Esophagus squamous epithelium (tissue), 5 donors: ENCODE measurements at places on chromosomes 4 and X.
A peak's percentile ranks its signal among the peaks of the same experiment; 100 is the strongest.

GRCh38 chr4:37977471-37978247 is 17.5 kb downstream of the PTTG2 start:
- peak overlapping the region; percentile 96 for H3K27ac ChIP-seq
- DNase-seq, result peak; percentile 4
- no peaks in the 10 kb centered on the region for H3K36me3 ChIP-seq
- no peaks in the 10 kb centered on the region for H3K27me3 ChIP-seq
- peak overlapping the region; percentile 75 for H3K4me3 ChIP-seq

- no peak overlapping the region for H3K27ac ChIP-seq
- no peaks in the 10 kb centered on the region for H3K36me3 ChIP-seq
- H3K27me3 ChIP-seq, result no peaks in the 10 kb centered on the region
- no peaks in the 10 kb centered on the region for H3K4me1 ChIP-seq
- H3K4me3 ChIP-seq, result no peak overlapping the region
- no peak for DNase-seq
These were observed 88.3 kb downstream of the CC2D2A start for GRCh38 chr4:15557786-15558550.

- no peaks in the 10 kb centered on the region for H3K4me1 ChIP-seq
- no peaks in the 10 kb centered on the region for H3K36me3 ChIP-seq
- no peak overlapping the region for H3K4me3 ChIP-seq
These were observed 8.4 kb upstream of the TBL1X start for GRCh38 chrX:9456250-9457074.

DNA sequence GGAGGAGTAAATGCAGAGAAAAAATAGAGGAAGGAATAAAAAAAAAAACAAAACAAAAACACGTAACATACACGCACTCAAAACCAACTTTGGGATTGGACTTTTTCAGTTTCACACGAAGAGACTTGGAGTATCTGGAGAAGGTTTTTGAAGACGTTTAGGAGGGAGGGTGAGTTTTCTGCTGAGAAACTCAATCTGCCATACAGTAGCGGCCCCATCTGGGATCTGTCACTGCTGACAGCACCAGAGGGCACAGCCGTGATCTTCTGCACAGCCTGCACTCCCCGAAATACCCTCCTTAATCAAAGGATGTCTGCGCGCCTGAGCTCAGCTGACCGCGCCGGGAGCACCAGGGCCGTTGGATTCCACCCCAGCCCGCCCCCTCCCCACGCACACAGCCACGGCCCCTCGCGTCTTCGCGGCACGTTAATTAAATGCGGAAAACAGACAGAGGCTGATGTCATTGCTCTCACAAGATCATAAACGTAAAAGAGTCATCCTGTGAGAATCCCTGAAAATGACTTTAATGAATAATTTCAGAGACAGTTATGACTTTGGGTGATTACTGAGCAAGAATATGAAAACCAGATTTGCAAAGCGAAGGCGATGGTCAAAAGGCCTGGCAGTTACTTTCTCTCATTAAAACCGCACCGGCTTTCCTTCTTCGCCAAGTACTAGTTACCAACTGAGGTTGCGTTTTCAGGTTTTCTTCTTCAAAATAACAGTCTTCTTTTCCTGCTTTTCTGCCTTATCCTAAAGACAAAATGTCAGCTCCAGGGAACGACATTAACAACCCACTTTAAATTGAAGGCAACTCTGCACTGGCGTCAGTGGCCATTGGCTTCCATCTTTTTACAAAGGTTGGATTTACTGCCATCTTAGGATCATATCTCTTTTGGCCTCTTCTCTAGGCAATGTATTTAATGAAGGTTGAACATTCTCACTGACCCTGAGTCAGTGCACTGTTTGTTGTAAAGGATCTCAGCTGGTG is 10.6 kb downstream of the HAND2 start:
- H3K4me3 ChIP-seq, result no peak overlapping the region
- no peak for DNase-seq
- peaks cover 4% of the 10 kb centered on the region for H3K4me1 ChIP-seq
- H3K36me3 ChIP-seq, result no peaks in the 10 kb centered on the region
- H3K27me3 ChIP-seq, result peaks cover 33% of the 10 kb centered on the region

GRCh38 chr4:147958057-147958456 is 226.2 kb downstream of the ARHGAP10 start:
- no peak overlapping the region for H3K4me3 ChIP-seq
- no peak for DNase-seq
- H3K4me1 ChIP-seq, result peaks cover 7% of the 10 kb centered on the region

DNA sequence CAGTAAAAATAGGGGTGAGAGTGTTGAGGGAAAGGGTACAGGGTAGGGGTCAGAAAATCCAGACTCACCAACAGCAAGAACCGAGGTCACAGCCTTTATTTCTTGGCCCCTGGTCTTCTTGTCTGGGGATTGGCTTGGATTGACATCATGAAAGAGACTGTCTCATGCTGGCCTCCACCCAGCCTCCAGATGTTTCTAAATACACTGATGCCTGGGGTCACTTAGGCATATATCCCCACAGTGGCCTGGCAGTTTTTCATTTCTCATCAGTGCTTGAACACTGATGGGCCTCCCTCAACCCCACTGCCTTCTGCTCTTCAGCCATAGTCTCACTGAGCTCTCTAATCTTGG is 173.9 kb downstream of the RTL9 start:
- no peak overlapping the region for H3K4me3 ChIP-seq
- no peak overlapping the region for H3K27ac ChIP-seq
- H3K27me3 ChIP-seq, result no peaks in the 10 kb centered on the region
- no peak for DNase-seq
- no peaks in the 10 kb centered on the region for H3K36me3 ChIP-seq

GRCh38 chr4:7202411-7202810 is 10.1 kb downstream of the SORCS2 start:
- H3K4me3 ChIP-seq, result no peak overlapping the region
- H3K27ac ChIP-seq, result no peak overlapping the region
- no peaks in the 10 kb centered on the region for H3K27me3 ChIP-seq

GRCh38 chr4:152485726-152486276 is 50.1 kb downstream of the FBXW7 start:
- no peaks in the 10 kb centered on the region for H3K36me3 ChIP-seq
- no peak overlapping the region for H3K27ac ChIP-seq
- no peaks in the 10 kb centered on the region for H3K27me3 ChIP-seq
- DNase-seq, result no peak

DNA sequence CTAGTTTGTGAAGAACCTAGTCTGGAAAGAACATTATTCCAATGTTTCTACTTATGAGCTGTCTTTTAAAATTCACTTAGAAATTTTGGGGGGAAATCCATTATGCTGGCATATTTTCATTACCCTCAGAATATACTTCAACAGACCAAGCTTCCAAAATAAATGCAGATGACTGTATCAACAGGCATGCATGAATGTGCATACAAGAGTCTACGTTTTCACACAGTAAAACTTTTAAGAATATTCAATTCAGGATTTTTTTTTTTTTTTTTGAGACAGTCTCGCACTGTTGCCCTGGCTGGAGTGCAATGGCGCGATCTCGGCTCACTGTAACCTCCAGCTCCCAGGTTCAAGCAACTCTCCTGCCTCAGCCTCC is 49.7 kb downstream of the ABCG2 start:
- H3K36me3 ChIP-seq, result no peaks in the 10 kb centered on the region
- DNase-seq, result no peak
- H3K4me3 ChIP-seq, result no peak overlapping the region
- no peaks in the 10 kb centered on the region for H3K27me3 ChIP-seq

GRCh38 chr4:19301527-19301926 is 950.2 kb upstream of the SLIT2 start:
- no peaks in the 10 kb centered on the region for H3K4me1 ChIP-seq
- no peaks in the 10 kb centered on the region for H3K27me3 ChIP-seq
- DNase-seq, result no peak
- H3K4me3 ChIP-seq, result no peak overlapping the region
- no peaks in the 10 kb centered on the region for H3K36me3 ChIP-seq
- H3K27ac ChIP-seq, result no peak overlapping the region

DNA sequence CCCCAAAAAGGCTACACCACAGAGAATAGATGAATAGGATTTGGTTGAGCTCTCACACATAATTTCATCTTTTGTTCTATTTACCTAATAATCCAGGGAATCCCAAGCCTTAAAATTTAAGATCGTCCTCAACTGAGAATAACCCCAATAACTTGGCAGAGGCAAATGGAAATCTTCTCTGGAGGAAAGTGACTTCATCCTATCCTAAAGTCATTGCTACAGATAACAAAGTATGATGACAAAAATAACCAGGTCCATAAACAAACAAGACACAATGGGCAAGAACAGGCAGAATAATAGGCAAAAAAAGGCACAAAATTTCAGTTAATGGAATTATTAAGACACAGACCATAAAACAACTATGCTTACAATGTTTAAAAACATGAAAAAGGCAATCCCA is 177.3 kb upstream of the STK26 start:
- H3K36me3 ChIP-seq, result no peaks in the 10 kb centered on the region
- H3K4me3 ChIP-seq, result no peak overlapping the region
- no peaks in the 10 kb centered on the region for H3K27me3 ChIP-seq
- no peak for DNase-seq

GRCh38 chrX:56787734-56788152 is 58.7 kb downstream of the NBDY start:
- H3K27ac ChIP-seq, result no peak overlapping the region
- peaks cover 3% of the 10 kb centered on the region for H3K4me1 ChIP-seq
- H3K4me3 ChIP-seq, result no peak overlapping the region
- no peaks in the 10 kb centered on the region for H3K27me3 ChIP-seq

- no peak overlapping the region for H3K27ac ChIP-seq
- no peak overlapping the region for H3K4me3 ChIP-seq
- H3K27me3 ChIP-seq, result no peaks in the 10 kb centered on the region
- H3K36me3 ChIP-seq, result no peaks in the 10 kb centered on the region
- H3K4me1 ChIP-seq, result no peaks in the 10 kb centered on the region
These were observed 38.3 kb downstream of the SLC10A6 start for GRCh38 chr4:86810847-86811246.

- peak overlapping the region; percentile 99 for H3K27ac ChIP-seq
- H3K27me3 ChIP-seq, result no peaks in the 10 kb centered on the region
- H3K4me1 ChIP-seq, result peaks cover 60% of the 10 kb centered on the region
- no peak for DNase-seq
- H3K4me3 ChIP-seq, result peak overlapping the region; percentile 82
- H3K36me3 ChIP-seq, result no peaks in the 10 kb centered on the region
These were observed 1.7 kb downstream of the CTBP1 start for GRCh38 chr4:1246901-1247863.

DNA sequence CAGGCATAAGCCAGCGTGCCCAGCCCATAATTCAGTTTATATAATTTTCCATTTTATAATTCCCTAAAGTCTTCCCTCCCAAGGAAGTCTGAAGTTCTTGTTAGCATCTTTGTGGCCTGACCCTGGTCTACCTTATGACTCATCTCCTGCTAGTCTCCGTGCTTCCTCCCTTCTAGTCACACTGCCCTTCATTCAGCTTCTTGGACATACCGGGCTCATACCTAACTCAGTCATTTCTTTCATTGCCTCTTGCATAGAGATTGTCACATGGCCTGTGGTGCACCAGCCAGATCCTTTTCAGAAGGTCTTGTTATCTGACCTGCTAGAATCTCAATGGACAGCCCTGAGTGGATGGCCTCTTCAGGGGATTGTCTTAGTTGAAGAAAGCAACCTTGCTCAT is 22.8 kb upstream of the MAML3 start:
- H3K36me3 ChIP-seq, result no peaks in the 10 kb centered on the region
- no peaks in the 10 kb centered on the region for H3K4me1 ChIP-seq
- no peak overlapping the region for H3K4me3 ChIP-seq
- H3K27me3 ChIP-seq, result no peaks in the 10 kb centered on the region
